ENCODE measurements at places on chromosomes 16 and 17.

DNA sequence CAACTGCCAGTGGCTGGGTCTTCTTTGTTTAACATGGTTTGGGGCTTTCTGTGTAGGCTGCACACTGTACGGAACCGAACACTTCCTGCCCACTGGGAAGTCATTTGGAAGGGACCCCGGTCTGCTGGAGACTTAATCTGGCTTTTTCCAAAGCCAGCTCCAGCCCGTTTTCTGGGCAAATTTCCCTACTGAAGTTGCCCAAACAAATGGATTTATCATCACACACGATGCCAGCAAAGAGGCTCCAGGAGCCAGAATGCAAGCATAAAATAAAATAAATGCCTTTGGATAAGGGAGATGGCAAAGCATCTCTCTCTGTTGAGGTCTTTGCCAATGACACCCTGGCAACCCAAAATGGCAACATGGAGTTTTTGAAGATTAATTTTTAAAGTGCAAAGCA is 259.9 kb upstream of the IRX3 start:
- DNase-seq = no peak

- DNase-seq = no peak
Measured at GRCh38 chr16:81572386-81573144, 128.0 kb downstream of the CMIP start.

GRCh38 chr17:7956228-7956965 is 24.4 kb downstream of the CNTROB start:
- DNase-seq = no peak

- no peak for DNase-seq
Measured at GRCh38 chr17:34307110-34307509, 12.1 kb upstream of the CCL8 start.

GRCh38 chr17:35147375-35147905 is at the start of gene UNC45B:
Gene UNC45B, plus strand, starts transcription at chr17:35147817. Its CDS starts 447 bp downstream, at chr17:35148264.
- no peak for DNase-seq

- DNase-seq = no peak
Measured at GRCh38 chr17:78007647-78008046, 49.1 kb downstream of the TNRC6C start.

GRCh38 chr16:64950262-64950661 is 171.6 kb downstream of the CDH11 start:
- DNase-seq = no peak

DNA sequence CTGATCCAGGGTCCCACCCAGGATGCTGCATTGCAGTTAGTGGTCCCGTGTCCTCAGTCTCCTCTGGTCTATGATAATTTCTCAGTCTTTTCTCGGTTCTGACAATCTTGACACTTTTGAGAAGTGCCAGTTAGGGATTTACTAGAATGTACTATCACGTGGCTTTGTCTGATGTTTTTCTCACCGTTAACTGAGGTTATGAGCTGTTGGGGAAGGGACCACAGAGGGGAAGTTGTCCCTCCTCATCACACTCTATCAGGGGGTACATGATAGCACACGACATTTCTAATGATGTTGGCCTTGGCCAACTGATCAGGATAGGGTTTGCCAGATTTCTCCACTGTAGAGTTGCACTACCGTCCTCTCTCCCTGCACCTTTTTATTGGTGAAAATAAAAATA is 250.9 kb upstream of the SDK2 start:
- DNase-seq = no peak

DNA sequence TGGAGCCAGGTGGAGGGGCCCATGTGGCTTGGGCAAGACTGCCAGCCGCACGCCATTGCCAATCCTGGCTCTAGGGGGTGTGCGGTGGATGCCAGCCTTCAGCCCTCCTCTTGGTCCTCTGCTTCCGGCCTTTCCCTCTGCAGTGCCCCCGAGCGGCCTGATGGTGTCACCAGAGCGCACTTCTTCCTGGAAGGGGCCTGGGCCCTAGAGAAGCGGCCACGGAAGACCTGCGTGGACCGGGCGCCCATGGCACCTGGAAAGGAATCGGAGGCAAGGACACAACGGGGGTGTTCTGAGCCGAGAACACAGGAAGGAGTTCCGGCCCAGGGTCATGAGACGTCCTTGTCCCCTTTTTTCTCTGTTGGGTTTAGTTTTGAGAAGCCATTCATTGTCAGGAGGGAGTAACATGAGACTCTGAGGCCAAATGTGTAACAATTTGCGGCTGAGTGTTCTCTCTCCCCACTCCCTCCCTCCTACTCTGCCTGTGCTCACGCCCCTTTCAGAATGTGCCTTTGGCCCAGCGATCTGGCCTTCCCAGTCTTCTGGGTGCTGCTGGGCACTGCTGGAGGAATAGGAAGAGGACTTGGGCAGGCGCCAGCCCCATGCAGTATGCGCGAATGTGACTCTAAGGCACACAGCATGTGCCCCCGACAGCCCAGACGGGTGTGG is 92.8 kb downstream of the IRX3 start:
- peak; percentile 29 for DNase-seq

DNA sequence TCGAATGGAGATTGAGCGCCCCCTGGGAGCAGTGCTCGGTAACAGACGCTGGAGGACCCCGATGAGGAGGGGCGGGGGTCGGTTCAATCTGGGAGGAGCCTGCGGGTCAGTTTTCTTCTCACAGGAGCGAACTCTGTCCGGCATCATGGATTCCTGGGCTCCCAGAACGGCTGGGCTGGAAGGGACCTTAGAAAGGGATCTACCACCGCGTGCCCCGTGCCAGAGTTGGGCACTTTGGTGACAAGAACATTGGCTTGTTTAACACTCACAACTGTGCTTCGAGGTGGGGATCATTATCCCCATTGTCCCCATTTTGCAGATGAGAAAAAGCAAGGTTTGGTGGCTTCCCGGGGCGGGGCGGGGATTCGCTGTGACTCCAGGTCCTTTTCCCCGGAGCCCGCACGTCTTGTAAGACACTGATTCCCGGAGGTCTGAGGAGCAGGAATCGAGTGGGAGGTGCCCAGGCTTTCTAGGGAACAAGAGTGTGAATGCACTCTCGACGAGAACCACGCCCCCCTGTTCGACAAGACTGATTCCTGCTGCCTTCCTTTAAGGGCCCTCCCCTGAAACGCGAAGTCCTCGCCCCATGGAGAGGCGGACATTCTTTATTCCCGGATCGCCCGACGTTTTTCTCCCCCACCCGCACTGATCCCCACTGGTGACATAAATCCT is 1.5 kb upstream of the FBXL19 start:
- DNase-seq = peak; percentile 71

DNA sequence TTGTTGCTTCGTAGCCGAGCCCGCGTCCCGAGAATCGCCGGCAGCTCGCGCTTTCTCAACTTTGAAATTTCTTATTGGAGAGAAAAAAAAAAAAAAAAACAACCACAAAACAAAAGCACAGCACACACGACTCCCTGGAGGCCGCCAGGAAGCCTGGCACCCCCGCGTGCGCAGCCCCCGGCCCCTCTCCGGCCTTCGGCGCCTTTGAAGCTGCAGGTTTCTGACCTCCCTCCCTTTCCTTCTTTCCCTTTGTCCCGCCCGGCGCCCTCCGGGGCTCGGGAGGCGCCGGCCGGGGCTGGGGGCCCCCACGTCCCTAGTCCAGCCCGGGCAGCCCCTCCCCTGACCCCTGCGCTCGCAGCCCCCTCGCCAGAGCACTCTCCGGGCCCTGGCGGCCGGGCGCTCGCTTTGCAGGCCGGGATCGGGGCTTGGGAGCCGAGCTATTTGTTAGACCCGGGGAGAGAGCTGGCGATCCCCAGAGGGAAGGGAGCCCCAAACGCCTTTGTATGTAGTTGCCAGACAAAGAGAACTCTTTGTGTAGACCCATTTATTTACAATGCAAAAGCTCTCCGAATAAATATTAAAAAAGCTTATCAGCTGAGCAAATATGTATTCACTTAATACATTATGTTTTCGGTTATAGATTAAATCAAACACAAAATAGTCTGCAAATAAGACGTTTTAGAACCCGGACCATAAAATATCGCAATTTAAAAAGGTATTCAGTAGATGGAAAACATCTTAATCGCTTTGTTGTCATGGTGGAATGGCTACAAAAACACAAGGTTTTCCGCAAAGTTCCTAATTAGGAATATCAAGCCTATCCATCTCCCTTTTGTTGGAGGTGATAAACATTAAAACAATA is 2.3 kb downstream of the BAHCC1 start:
- no peak for DNase-seq

- no peak for DNase-seq
Measured at GRCh38 chr16:51231702-51232101, 80.6 kb upstream of the SALL1 start.

GRCh38 chr16:11393366-11393765 is 48.1 kb downstream of the RMI2 start:
- DNase-seq = no peak

DNA sequence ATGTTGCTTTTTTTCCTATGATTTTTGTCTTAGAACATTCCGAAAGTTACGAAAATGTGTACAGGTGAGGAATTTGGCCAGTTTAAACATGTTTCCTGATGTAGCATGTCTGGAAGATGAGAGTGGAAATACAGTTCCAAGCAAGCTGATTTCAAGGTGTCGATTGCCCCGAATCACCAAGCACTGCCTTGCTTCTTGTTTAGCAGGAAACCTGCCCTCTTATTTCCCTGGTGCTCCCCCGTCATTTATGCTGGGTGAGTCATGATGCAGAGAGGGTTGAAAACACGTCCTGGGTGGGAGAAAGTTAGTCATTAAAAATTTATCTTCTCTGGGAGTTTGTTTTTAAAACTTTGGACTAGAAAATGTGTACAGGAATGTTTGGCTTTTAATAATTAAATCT is 608.6 kb upstream of the EEF2KMT start:
- no peak for DNase-seq

- no peak for DNase-seq
Measured at GRCh38 chr17:56785405-56785804, 48.3 kb downstream of the C17orf67 start.

DNA sequence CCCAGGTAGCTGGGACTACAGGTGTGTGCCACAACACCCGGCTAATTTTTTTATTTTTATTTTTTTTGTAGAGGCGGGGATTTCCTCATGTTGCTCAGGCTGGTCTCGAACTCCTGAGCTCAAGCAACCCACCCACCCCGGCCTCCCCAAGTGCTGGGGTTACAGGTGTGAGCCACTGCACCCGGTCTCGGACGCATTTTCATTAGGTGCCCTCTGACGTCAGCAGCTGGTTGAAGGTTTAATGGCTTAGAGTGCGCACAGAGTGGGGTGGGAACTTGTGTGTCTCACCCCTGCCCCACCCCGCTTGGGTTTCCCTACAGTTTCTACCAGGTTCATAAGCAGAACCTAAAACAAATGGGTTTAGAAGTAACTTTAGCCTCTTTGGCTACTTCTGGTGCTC is 109.0 kb downstream of the N4BP1 start:
- DNase-seq = no peak

DNA sequence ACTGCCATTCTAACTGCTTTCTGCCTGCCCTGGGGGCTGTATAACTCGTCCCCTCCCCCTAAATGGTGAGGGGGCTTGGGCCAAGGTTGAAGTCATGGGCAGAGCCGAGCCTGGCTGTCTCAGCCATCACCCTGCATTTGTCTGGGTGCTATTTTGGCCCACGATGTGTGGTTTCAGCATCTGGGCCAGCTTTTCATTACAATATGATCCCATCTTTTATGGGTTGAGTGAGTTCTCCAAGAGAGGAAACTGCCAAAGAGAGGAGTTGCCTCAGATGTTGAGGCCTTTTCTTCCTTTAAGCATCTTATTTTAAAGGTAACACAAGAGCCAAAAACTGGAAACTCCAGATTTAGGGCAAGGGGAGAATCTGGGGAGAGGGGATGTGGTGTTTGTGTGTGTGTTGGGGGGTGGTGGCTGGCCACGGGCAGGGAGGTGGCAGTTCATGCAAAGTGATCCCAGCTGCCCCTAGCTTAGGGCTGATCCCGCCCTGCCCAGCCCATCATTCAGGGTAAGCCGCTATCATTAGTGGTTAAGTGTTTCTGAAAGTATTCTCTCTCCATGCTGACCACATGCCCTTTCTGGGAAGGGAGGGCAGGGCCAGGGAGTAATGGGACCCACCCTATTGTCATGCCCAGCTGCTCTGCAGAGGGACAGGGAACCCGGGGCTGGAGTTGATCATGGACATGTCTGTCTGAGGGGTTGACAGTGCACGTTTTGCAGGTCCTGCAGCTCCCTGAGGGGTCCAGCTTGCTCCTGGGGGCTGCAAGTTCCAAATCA is 83.2 kb upstream of the CLEC18A start:
- DNase-seq = no peak

DNA sequence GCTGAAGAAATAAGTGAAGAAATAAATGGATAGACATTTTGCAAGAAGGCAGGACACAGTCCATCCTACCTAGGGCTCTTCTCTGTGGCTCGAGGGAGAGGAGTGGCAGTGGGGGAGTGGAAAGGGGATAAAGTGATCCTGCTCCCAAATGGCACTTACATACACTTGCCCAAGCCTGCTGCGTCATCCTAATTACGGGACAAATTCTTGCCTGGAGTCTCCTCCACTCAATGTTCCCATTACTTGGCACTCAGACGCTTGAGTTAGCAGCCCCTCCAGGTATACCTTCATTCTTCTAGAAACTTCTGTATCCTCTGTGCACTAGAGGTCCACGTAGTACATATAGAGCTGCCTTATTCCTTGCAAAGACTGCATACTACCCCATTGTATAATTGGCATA is 15.7 kb upstream of the MAP3K14 start:
- DNase-seq = no peak

DNA sequence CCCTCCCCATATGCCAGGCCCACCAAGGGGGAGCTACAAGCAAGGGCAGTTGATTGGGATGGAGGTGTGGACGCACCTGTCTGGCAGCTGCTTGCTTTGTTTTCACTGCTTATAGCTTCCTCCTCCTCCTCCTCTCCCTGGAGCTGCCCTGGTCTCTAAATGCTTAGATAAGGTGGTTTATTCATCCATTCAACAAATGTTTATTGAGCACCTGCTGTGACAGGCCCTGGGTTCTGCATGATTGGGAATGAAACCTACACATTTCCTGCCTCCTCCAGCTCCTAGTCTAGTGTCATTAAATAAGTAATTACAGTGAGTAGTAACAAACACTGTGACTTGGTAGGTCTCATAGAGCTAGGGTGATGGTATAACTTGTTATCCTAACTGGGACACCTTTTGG is 17.4 kb upstream of the MAP3K14 start:
- DNase-seq = peak; percentile 96

- DNase-seq = no peak
Measured at GRCh38 chr17:75590849-75591721, 3.5 kb downstream of the MYO15B start.

DNA sequence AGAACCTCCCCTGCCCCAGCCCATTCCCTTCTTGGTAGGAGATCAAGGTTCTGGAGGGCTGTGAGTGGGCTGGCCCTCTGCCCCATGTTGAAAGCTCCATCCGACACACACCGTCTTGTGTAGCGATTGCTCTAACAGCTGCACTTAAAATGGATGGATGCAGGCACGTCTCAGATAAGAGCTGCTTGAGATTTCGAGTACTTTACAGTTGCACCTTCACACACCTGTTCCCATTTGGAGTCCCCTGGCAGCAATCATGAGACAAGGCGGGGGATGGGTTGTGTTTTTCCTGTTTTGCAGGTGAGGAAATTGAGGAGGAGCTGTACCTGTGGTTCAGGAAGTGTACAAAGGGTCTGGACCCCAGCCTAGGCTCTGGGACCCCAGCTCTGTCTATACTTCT is 25.6 kb upstream of the TAC4 start:
- peak; percentile 79 for DNase-seq
